ENCODE measurements at places on chromosomes 11 and 22.
A peak's percentile ranks its signal among the peaks of the same experiment; 100 is the strongest.

DNA sequence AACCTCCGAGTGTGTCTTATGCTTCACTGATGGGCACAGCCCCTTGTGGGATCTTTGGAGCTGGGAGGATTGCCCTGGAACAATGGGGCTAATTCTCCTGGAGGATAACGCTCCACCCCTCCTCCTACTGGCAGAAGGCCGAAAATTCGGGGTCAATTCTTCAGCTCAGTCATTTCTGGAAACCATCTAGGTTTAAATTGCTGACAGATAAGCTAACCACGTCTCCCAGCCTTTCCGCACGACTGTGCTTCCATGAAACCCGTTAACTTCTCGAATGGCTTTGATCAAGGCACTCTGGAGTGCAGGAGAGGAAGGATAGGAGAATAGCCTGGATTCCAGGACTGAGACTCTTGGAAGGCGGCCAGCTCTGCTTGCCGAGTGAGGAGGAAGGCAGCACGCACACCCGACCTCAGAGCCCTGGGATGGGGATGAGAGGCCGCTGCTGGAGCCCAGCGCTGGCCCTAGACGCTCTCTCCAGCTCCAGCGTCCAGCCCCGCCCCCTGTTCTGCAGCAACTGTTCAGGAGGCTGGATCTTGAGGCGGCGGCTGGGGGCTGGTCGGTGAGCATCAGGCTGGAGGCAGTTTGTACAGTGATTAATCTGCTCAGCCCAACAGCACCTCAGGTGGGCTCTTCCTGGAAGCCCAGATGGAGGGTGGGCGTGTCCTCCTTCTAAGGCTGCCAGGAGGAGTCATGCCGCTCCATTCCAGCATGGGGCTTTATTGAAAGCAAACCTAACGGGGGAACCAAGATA, 176.7 kb upstream of the NCAM1 start:
- DNase-seq, result peak; percentile 95

DNA sequence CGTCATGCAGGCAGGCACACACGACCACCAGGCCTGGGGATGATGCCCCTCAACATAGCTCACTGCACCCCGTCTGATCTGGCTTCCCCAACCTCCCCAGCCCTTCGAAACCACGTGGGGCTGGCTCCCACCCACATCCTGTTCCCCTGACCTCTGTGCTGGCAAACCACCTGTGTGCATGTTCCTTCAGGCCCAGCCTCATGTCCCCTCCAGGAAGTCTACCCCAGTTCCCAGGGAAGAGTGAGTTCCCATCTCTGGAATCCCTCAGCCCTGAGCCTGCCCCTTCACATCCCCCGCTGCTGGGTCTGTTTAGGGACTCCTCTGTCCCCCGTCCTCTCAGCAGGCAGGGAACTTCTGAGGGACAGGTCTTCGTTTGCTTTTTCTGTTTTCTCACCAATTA, 7.1 kb downstream of the SLC7A4 start:
- DNase-seq, result no peak

GRCh38 chr22:26194313-26194712, 25.1 kb downstream of the SEZ6L start:
- no peak for DNase-seq

DNA sequence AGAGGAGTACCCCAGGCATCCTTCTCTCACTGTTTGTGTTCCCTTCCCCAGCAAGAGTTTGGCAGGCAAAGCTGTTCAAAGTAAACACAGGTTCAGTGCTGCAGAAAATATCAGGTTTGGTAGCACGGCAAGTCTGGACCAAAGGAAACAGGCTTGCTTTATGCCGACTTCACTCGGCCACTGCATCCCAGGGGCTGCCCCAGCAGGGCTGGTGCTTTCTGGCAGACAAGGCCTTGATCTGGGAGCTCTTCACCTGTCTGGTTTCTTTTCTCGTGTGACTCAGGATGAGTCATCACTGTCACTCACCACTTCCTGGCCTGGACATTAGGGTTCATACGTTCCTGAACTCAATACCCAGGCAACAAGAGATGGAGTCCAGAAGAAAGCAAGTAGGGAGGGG, 52.6 kb upstream of the NAV2 start:
- no peak for DNase-seq

- DNase-seq, result no peak
These were observed 1.1 kb upstream of the CAVIN3 start for GRCh38 chr11:6321356-6321755.

DNA sequence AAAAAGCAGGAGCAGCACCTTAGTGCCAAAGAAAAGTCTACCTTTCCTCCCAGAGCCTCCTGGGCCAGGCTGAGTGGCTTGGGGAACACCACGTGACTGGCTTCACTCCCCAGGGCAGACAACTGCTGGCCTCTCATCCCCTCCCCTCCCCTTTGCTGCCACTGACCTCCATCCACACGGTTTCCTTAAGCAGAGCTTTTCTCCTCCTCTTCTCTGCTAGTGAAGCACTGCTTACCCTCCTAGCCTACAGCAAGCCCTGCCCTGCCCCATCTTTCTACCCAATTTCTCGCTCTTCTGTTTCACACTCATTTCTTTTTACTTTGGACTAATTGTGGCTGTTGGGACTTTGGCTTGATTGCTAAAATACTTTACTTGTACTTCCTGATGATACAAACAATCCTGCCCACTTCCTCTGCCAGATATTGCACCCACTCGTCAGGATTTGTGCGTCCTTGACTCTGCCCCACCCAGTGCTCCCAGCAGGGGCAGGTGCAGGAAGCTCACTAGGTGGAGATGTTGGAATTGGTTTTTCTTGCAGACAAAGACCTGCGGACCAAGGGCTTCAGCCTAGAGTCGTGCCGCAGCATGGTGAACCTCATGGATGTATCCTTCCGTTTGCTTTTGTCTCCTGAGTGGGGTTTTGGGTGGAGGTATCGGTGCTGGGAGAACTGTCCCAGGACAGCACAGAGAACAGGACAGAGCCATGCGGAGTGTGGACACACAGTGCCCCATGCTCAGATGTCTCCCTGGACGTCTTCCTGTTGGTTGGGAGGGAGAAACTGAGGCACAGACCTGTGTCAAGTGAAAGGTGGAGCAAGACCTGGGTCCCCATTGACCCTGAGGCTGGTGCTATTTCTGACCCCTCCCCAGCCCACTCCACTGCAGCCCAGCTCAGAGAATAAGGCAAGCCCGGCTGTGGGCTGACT, 27.3 kb downstream of the CAPN1 start:
- DNase-seq, result peak; percentile 34

DNA sequence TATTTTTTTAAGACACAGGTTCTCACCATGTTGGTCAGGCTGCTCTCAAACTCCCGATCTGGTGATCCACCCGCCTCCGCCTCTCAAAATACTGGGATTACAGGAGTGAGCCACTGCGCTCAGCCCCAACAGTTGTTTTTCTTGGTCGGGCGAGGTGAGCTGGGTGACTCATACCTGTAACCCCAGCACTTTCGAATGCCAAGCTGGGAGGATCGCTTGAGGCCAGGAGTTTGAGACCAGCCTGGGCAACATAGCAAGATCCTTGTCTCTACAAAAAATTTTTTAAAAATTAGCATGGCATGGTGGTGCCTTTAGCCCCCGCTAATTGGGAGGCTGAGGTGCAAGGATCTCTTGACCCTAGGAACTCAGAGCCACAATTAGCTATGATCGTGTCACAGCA, 7.0 kb upstream of the NF2 start:
- DNase-seq, result no peak

- DNase-seq, result no peak
These were observed 53.6 kb upstream of the INCENP start for GRCh38 chr11:62069986-62070919.

DNA sequence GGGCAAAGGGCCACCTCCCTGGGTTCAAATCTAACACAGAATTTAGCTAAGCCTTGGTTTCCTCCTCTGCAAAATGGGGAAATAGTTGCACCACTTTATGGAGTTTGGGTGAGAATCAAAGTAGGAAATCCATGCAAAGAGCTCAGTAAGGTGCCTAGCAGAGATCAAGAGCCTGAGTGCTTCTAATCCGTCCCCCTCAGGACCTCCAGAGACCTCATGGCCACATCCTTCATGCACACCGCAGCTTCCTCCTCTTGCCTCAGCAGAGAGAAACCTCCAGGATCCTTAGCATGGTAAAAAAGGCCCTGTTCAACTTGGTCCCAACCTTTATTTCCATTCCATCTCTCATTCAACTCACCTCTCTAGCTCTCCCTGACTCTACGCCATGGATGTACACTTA, 37.8 kb upstream of the NAV2 start:
- DNase-seq, result no peak

GRCh38 chr22:32735526-32735925, 66.0 kb upstream of the TIMP3 start:
- no peak for DNase-seq

- no peak for DNase-seq
These were observed at the start of gene CST6 for GRCh38 chr11:66011785-66012303. Gene CST6 (plus strand): TSS chr11:66012008. CDS start chr11:66012045, 37 bp downstream.

GRCh38 chr11:30786256-30787110, 200.3 kb upstream of the MPPED2 start:
- DNase-seq, result no peak

DNA sequence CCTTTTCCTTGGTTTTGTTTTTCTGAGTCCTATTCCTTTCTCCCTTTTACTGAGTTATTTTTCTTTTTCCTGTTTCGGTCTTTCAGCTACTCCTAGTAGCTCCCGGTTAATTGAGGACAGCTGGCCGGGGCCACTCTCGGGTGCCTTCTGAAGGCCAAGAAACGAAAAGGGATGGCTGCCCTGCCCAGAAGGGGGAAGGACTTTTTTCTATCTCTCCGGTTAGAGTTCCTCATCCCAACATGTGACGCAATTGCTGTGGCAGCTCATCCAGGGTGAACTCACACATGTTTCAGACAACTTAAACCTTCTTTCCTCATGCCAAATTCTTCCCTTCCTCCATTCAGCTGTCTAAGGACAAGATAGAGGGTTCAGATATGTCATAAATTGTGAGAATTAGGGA, 83.6 kb downstream of the PIWIL4 start:
- DNase-seq, result no peak

DNA sequence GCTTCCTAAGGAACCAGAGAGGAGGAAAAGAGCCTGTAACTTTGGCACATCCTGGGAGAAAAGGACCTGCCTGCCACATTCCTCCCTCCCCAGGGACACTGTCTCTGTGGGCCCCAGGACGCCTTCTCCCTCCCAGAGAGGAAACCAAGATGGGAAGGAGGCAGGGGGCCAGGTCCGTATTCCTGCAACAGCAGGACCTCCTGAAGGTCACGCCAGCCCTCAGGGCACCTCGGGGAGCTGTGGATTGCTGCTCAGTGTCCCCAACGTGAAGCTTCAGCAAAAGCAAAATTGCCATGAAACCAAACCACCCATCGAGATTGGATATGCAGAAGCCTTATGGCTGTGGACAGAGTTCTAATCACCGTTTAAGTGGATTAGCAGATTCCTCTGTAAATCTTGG, 86.7 kb downstream of the ARHGAP8 start:
- DNase-seq, result no peak

- no peak for DNase-seq
These were observed 19.4 kb upstream of the CCDC179 start for GRCh38 chr11:22879630-22880029.

GRCh38 chr11:118124929-118125535, 27.6 kb downstream of the SCN4B start:
- DNase-seq, result no peak

GRCh38 chr11:13826505-13827278, 135.8 kb upstream of the SPON1 start:
- DNase-seq, result no peak

GRCh38 chr11:34044664-34045485, 6.7 kb upstream of the CAPRIN1 start:
- DNase-seq, result no peak

DNA sequence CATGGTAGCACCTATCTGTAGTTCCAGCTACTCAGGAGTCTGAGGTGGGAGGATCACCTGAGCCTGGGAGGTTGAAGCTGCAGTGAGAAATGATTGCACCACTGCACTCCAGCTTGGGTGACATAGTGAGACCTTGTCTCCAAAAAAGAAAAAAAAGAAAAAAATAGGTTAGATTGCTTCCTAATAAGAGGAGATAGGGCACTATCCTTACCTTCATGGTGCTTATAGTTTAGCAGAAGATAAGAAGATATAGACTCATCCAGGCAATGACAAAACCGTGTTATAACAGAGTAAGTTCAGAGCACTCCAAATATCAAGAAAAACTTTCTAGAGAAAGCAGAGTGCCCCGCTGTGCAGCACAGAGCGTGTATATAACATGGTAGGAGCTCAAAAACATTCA, 42.1 kb downstream of the RRP8 start:
- no peak for DNase-seq

DNA sequence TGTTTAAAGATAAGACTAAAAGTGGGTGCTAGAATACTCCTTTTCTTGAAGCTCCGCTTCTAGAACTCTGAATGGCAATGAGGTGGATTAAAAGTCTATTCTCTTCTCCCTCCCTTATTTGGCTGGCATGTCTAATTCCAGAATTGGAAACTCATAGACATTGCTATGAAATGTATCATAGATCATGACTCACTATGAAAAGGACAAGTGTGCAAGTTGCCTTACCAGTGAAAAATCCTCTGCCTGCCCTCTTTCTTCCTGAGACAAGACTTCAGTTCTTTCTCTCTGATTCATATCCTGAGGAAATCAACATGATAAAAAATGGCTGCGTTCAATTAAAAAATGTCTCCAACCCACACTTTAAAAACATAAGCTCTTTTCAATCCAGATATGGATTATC, 73.2 kb upstream of the BLID start:
- no peak for DNase-seq

- DNase-seq, result no peak
These were observed 98.6 kb upstream of the AKIP1 start for GRCh38 chr11:8812438-8812837.

DNA sequence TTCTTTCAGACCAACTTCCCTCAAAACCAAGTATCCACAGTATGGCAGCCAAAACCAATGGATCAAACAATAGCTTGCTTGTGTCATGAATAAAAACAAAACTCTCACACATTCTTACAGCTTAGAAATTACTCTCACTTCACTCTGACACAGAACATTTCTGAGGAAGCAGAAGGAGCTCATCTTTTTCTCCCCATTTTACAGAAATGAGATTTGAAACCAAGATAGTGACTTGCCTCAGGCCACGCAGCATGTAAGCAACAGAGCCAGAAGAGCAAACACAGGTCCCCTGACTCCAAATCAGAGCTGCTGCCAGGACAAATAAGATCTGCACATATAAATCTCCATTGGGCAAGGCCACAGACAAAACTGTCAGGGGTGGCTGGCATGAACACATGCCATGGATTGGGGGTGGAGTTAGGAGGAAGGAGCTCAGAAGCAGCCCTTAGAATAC, 64.8 kb downstream of the RAB30 start:
- DNase-seq, result no peak

DNA sequence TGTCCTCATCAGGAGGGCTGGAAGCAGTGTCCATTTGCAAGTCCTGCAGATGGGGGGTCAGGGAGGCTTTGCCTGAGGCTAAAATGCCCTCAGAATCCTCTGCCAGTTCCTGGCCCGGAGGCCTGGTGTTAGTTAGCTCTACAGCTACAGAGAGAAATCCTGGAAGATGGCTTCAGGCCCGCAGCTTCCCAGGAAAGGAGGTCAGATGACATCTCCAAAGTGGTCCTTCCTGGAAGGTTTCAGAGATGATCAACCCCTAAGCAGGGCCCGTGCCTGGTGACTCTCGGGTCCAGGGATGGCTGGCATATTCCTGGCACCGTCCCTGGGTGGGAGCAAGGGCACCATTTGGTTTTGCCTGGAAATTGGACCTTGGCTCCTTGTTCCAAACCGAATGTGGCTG, 959.1 kb downstream of the BRD1 start:
- no peak for DNase-seq
